NCI-H524 treated with DMSO at 0.1 percent for 48 hours (cell line): ENCODE measurements at places on chromosomes 11 and 22.

DNA sequence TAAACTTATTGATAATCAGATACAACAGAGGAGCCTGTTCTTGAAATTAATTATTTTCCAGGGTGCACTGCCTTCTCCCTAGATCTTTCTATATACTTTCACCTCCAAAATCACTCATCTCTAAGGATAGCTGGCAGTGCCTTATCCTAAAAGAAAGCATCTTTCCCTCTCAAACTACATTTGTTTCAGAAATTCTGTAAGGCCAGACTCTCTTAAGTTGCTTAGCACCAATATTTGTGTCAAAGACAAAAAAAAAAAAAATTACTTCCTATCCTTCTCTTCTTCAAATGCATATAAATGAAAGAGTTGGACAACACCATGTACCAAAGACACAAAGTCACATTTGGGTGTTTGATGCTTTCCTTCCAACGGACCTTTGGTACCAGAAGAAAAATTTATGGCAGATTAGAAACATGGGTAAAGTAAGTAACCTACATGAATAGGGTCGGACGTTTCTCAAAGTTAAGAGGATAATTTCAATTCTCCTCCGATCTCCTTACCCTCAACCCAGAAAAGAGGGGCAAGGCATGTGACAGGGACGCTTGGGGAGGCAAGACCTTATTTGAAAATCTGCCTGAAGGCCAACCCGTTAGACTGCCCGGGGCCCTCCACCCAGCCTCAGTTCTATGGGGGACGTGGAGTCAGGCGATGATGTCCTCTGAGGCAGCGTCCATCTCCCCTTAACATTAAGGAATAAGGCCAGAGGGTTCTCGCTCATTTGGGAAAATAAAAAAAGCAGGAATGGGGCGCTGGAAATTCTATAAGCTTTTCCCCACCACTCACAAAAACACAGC is 66.3 kb downstream of the ETS1 start:
- no peak for DNase-seq

GRCh38 chr11:21554284-21554683 is 638.6 kb upstream of the ANO5 start:
- no peak for DNase-seq

DNA sequence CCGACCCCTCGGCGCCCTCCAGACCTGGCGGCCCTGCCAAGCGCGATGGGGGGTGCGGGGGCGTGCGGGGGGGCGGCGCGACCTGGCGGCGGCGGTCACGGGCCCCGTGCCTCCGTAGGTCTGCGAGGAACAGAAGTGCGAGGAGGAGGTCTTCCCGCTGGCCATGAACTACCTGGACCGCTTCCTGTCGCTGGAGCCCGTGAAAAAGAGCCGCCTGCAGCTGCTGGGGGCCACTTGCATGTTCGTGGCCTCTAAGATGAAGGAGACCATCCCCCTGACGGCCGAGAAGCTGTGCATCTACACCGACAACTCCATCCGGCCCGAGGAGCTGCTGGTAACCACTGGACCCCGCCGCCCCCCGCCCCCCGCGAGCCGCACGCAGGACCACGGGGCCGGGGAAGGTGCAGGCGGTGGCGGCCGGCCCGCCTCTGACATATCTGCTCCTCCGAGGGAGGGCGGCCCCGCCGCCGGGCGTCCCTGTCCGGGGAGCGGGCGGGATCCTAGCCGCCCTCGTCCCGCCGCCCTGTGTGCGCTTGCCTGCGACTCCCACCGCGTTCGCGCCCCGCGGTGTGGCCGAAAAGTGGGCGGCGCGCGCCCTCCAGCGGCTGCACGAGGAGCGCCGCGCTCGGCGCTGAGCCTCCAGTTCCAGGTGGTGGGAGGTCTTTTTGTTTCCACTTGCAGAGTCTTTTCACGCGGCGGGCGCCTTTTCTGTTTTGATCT is 2.1 kb downstream of the CCND1 start:
- no peak for DNase-seq

DNA sequence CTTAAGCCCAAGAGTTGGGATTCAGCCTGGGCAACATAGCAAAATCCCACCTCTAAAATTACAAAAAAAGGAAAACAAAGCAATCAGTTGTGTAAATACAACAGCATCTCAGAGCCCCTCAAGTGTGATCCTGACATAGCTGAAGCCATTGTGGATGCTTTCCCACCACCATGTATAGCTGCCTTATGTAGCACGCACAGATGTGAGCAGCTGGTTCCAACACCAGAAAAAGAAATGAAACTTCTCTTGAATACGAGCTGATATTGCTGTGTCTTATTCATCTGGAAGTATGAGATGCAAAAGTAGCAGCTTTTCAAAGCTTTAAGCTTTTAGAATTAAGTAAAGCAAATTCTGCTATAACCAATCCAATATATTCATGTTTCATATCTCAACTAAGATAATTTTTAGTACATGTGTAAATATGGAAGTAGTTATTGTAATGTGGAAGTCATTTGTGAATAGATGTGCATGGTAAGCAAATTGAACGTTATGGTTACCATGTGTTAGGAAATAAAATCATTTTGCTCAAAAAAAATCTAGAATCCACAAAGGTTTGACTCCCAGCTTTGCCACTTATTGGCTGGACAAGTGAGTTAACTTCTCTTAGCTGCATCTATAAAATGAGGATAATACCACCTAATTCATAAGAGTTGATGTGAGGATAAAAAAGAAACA is 63.2 kb downstream of the SGSM3 start:
- no peak for DNase-seq

DNA sequence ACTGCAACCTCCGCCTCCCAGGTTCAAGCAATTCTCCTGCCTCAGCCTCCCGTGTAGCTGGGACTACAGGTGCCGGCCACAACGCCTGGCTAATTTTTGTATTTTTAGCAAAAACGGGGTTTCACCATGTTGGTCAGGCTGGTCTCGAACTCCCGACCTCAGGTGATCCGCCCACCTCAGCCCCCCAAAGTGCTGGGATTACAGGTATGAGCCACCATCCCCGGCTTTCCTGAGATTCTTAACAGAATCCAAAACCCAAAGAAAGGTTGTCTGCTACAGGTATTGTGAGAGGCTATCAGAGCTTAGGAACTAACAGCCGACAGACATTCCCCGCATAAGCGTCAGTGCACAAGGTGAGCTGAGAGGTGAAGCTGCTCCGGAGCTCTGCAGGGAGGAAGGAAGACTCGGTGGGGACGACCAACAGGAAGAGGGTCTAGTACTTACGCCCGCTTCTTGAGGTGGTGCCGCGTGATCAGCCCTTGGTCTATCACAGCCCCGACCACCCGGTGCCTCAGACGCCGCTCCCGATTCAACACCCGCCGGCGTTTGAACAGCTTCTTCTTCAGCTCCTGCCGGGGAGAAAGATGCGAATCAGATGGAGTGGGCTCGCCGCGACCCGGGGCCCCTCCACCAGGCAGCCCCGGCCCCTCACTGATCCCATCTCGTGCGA is 470 bp downstream of the C11orf98 start:
- DNase-seq: no peak

DNA sequence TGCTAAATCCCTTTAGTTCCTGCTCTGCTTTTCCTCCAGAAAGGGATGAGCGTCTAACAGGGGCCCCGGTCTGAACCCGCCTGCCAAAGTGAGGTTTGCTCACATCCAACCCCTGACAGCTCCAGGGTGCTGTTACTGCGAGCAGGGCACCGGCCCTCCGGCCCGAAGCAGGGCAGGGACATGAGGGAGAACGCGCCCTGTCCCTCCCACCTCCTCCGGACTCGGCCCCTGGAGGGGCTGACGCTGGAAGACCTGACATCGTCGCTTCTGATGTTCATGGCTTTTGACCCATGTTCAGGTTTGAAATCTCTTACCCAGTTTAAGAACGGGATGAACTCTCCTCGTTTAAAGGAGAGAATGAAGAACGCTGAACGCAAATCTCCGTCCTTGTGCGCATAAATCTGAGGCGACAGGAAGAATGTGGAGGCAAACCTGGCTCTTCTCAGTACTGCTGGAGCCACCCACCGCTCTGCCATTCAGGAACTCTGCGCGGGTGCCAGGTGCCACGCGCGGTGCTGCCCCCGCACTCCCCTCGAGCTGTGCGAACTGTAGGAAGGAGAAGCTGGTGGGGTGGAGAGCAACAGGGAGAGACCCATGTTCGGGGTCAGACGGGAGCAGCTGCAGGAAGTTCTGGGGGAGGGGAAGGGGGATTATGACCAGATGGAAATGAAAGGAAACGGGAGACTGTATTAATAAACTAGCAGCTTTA is 826 bp upstream of the EEF1G start:
- no peak for DNase-seq

DNA sequence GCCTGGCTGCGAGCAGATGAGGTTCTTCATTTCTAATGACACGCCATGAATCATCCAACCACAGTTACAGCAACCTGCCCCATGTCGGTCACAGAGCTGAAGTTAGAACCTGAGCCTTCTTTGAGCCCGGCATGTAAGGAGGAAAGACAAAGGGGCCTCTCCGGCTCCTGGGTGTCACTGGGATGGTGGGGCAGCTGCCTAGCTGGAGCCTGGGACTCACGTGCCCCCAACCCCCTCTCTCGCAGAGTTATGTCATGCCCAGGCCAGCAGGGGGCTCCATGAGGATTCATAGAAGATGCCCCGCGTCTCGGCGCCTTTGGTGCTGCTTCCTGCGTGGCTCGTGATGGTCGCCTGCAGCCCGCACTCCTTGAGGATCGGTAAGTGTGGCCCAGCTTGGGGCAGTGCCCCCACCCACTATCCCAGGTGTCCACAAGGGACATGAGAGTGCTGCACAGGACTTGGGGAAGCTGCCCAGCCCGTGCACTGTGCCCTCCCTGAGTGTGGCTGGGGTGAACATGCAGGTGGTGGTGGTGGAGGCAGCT is 148.5 kb downstream of the GRIK4 start:
- DNase-seq: no peak

GRCh38 chr22:45840483-45840882 is 136.5 kb downstream of the WNT7B start:
- no peak for DNase-seq

GRCh38 chr11:27020751-27021150 is 19.9 kb upstream of the BBOX1 start:
- DNase-seq: no peak

- DNase-seq: no peak
These were observed 36.5 kb upstream of the ARFGAP3 start for GRCh38 chr22:42893371-42894150.

GRCh38 chr11:67455054-67455453 is at the start of gene CABP4:
TSS of gene CABP4 (plus strand) at chr11:67455354. CDS start at chr11:67455424, 70 bp downstream.
- no peak for DNase-seq

DNA sequence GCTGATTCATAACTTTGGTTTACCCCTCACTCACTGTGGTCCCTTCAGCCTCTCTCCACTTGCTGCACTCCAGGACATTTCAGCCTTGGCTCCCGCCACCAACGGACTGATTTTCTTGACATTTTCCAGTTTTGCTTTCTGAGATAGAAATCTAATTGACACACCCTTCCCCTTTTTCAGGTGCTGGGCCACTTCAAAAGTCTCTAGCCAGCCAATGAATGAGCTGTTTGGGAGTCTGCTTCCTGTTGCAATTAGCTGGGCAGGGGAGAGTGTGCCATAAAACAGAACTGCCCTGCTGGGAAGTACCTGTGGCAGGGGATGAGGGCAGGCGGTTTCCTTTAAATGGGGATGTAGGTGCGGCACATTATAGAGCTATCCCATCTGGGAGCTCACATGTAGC is 21.1 kb upstream of the PLET1 start:
- no peak for DNase-seq

- no peak for DNase-seq
These were observed 78.9 kb downstream of the PDE2A start for GRCh38 chr11:72595292-72595684.

GRCh38 chr22:21567456-21568346 is at the start of gene UBE2L3:
TSS of gene UBE2L3 (plus strand) at chr22:21567714. CDS start at chr22:21567745, 31 bp downstream.
- DNase-seq: no peak

- no peak for DNase-seq
These were observed 24.6 kb downstream of the ATG16L2 start for GRCh38 chr11:72838691-72839305.

GRCh38 chr11:73152086-73152853 is 10.2 kb upstream of the FCHSD2 start:
- no peak for DNase-seq

DNA sequence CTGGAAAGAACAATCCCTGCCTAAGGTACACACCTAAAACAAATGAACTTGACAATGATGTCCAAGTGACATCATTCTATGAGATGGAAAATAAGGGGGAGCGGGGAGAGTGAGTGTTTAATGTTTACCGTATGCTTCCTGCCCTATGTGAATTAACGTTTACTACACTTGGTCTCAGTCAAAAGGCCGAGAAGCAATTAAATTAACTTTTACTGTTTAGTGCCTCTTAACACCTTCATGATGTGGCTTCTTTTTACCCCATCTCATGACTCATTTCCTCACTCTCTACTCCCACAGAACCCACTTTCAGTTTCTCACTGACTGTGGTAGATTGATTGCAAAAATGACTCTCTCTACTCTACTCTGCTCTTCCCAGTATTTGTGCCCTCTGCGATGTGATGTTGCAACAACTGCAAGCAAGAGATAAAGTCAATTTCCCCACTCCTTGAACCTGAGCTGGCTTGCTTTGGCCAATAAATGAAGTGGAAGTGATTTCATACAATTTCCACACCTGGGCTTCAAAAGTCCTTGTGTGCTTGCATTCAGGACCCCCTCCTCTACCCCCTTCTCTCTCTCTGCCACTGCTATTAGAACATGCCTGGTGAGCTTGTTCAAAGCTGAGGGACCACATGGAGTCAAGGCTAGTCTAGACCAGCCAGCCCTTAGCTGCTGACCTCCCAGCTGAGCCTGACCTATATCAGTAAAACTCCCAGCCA is 11.6 kb upstream of the ALKBH3 start:
- no peak for DNase-seq

DNA sequence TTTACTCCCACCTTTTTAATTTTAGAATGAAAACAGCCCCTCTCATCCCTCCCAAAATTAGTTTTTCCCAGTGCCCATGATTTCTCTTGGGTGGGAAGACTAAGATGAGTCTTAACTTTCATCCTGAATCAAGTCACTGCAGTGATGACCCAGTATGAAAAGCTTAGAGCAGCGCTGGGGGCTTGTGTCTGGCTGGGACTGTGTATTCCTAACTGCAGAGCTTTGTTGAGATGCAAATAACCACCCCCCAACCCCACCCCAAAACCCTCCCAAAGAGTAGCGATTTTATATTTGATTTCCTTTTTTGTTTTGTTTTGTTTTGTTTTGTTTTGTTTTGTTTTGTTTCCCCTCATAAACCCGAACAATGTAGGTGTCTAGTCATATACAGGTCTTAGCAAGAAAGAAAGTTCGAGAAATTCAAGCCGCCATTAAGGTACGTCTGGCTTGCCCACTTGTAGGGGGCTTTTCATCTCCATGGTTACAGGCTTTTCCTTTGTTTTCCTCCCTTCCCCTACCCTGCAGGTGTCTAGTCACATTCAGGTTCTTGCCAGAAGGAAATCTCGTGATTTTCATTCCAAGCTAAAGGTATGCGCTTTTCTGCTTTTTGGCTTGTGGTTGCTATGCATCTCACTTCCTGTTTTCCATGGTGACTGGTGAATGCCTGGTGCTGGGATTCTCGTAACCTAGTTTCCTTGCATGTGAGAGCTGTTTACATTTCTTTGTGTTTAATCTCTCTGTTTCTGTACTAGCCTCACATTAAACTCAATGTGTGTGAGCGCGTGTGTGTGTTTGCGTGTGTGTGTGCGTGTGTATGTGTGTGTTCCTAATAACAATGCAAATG is 144.6 kb upstream of the RASSF10 start:
- no peak for DNase-seq
